ENCODE measurements at places on chromosomes 11 and 22. TPM values are rescaled to one million over a fixed set of nuclear protein-coding genes. Genes with fewer than 3 reads are reported as not detected.

DNA sequence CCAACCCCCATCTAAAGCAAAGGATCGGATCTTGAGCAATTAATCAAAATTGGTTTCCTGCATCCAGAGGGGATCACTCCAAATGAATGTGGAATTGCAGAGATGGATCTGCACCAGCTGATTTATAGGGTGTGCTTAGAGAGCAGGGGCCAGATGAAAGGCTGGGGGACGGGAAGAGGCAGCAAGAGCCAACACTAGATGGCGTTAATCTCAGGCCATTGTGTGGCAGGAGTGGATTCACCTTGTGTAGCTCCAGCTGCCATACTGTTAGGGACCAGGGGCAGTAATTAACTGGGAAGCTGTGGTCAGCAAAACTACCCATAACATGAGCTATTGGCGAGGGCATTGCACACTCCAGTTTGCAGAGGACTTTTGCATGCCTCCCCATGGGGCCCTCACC lies 35.6 kb downstream of the SERPINH1 start:
- DNase-seq, result no peak

OR52I1 gene
- total RNA-seq, result not detected

DNA sequence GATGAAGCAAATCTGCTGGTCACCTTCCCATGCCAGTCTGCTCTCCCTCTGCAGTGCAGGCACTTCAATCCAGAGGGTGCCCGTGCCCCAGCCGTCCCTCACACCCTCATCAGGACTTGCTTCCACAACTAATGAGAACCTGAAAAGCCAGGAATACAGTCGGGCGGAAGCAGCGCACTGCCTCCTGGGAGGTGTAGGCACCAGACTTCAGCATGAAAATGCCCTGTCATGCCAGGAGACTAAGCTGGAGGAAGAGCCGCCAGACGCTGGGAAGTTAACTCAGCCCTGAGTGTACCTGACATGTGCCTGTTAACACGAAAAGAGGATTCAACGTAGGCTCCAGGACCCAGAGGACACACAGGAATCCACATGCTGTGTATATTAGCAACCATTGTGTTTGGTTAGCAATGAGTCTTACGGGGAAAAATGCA lies 40.1 kb upstream of the FLI1 start:
- peak; percentile 45 for DNase-seq

GRCh38 chr11:73234471-73235181 lies 16.5 kb downstream of the P2RY2 start:
- no peak for DNase-seq

DNA sequence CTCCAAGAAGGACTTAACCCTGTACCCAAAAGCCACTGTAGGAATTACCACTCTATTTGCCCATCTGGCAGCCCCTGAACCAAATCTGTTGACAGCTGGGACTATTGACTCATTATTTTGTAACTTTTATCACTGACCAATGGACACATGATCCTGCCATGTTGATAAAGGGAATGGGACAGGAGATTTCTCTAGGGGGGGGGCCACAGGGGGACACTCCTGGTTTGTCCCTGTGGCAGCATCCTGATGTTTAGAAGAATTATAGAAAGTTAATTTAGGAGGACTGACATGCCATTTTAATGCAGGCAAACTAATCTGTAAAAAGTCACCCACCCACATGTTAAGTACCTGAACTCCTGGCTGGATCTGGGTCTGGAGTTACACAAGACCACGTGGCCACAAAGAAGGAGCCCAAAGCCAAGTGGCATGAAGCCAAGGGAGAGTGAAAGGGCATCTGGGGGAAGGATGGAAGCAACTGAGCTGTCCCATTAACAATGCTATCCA lies 558.1 kb downstream of the ETS1 start:
- no peak for DNase-seq

- DNase-seq, result peak; percentile 36
Measured at GRCh38 chr22:39431821-39432251, 25.0 kb upstream of the MGAT3 start.

SMIM35 gene
- not detected for total RNA-seq

DNA sequence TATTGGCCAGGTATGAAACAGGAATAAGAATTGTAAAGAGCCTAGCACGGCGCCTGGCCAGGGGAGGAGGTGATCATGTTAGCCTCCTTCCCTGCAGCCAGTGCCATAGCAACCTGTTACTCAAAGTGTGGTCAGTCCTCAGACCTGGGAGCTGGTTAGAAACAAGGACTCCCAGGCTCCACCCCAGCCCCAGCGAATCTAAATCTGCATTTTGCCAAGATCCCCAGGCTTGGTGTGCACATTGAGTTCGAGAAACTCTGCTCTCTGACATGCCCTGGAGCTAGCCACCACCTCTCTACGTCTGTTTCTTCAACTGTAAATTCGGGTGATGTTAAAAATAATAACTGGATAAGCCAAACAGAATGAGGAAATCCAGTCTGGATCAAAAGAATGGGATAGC lies 56.1 kb upstream of the ALX4 start:
- DNase-seq, result no peak

DNA sequence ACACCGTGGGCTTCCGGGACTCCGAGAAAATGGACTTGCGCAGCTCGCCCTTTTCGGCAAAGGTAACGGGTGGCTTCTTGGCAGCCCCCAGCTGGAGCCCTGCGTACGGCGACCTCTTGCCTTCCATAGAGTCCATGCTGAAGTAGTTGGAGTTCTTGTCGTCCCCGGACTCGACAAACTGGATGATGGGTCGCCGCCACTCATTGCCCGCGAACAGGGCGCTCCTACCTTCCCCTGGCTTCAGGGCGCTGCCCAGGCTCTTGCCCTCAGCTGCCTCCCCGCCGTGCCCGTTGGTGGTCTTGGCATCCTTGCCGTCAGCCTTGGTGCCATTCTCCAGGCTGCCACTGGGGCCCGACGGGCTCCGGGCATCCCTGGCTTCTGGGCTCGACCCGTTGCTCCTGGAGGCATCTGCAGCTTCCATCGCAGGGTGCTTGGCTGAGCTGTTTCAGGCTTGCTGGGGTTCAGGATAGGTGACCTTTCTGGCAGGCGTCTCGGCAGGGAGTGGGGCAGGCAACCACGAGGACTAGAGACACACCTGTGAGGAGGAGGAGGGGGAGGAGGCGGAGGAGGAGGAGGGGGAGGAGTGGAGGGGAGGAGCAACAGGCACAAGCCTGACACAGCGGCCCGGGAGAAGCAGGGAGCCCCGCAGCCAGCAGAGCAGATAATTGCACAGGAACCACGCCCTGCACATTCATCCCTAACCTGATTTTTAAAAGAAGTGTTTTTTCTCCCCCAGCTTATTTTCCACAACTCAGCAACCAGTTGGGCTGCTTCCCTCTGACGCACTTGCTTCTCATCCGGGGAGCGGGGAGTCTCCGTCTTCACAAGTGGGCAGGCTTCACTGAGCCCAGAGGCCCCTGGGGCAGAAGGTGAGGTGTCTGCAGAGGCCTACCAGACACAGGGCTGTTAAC lies at the start of gene TRIM29:
Gene TRIM29 (minus strand): TSS at position 503 of the 911 bp plus-strand sequence. CDS start 82 bp downstream, at position 421.
- DNase-seq, result no peak

SRSF8 gene
- 31.0 TPM for total RNA-seq

Measured in gastrocnemius medialis (tissue), 4 donors.